ENCODE measurements at places on chromosomes 4 and X. TPM values are rescaled to one million over a fixed set of nuclear protein-coding genes. Genes with fewer than 3 reads are reported as not detected.

DNA sequence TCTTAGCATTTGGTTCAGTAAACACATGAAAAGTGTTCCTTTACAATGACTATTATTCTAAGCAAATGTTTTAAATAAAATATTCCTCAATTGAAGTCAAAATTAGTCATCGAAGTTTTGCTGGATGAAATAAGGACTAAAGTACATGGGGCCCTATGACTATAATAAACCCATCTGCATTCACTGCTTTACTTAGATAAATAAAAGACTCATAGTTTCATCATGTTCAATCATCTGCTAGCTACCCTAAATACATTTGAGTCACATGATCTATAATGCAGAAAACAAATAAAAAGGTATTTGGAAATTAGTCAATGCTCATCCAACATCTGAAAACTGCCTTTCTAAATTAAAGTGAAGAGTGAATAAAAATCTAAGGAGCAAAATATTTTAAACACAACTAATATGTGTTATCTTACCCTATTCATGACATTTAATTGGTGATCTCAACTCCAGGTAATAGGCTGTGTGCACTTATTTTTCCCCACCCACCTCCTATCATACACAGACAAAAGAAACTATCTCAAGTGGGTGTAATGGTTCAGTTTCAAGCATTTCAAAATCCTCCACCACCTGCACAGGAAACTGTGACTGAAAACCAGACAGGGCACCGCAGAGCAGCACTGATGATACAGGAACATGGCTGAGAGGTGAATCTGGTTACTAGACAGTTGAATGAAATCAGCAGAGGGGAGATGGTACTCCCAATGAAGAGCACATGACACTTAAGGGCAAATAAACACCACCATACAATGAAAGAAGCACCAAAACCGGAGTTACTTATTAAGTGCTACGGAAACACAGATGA lies 78.6 kb downstream of the CAMK2D start:
- no peak for DNase-seq

DNA sequence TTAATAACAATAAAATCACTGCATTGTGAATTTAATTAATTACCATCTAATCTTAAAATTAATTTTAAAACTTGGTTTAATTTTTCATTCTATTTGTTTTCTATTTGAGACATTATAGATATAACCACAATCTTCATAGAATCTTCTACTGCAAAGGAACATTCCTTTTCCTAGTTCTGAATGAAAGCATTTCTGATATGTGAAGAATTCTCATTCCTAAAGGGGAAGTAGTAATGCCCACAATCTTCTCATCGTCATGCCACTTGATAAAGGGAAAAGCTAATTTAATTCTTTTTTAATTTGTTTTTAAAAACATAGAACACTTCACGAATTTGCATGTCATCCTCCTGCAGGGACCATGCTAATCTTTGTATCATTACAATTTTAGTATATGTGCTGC lies 23.7 kb downstream of the MGARP start:
- DNase-seq, result no peak

DNA sequence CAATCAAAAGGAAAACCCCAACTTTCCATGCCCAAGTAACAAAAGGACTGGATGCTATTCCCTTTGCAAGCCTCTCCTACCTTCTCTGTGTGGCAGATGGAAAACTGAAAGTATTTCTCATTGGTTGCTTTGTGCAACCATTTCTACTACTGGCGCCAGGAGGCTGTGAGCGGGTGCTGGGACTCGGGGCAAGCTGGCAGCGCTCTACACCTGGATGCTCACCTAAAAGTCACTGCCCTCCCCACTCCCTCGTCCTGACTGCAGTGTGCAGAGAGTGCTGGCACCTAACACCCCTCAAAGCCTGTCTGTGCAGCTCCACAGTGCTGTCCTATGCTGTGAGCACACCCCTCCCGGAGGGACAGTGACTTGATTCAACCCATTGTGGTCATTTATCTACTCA lies 54.2 kb upstream of the STS start:
- DNase-seq, result no peak

GRCh38 chrX:104567506-104567905 lies 1.5 kb downstream of the IL1RAPL2 start:
- no peak for DNase-seq

GRCh38 chr4:116358633-116359222 lies 726.6 kb downstream of the TRAM1L1 start:
- peak; percentile 89 for DNase-seq

GRCh38 chr4:105193536-105193935 lies 46.9 kb downstream of the TET2 start:
- no peak for DNase-seq

The DGAT2L6 gene
- not detected for total RNA-seq

The S100P gene
- total RNA-seq, result 0.45 TPM

GRCh38 chrX:124925681-124926080 lies 394.0 kb upstream of the TEX13C start:
- DNase-seq, result no peak

Measured in A673 (cell line).